ENCODE measurements at places on chromosomes 6 and 20. TPM values are rescaled to one million over a fixed set of nuclear protein-coding genes. Genes with fewer than 3 reads are reported as not detected.

Gene GLP1R
- total RNA-seq, result not detected

Gene EFCAB8
- not detected for total RNA-seq

Gene KIF13A
- total RNA-seq, result 17.5 TPM

Gene POM121L2
- not detected for total RNA-seq

Data from A549 treated with Hydrocortisone at 1 μM for 4 hours (cell line).